Stimulated activated CD4-positive, alpha-beta T cell treated with anti-CD3 and anti-CD28 coated beads, TNF-alpha, amount 100 ng/mL, for 48 hours (primary cell): ENCODE measurements at places on chromosomes 3 and 15.

- no peak for DNase-seq
Observed at GRCh38 chr3:147360051-147360439, 46.3 kb downstream of the ZIC4 start.

DNA sequence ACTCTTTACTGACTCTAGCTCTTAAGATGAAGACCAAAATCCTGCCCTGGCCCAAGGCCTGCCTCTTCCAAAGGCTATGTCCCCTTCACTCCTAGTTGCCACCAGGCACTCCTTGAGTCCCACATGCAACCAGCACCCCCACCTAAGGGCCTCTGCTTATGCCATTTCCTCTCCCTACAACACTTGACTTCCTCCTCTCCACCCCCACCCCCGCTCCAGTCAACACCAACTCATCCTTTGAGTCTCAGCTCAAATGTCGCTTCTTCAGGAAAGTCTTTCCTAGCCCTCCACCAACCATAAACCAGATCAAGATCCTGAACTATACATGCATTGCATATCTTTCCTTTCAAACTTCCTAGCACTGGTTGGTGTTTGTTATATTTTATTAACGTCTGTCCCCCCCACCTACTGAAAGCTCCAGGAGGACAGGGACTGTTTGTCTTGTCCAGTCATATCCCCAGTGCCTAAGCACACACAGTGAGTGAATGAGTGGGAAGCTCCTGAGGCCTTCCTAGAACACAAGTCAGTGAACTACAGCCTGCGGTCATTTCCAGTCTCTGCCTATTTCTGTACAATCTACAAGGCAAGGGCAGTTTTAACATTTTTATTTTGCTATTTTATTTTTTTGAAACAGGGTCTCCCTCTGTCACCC lies 7.3 kb downstream of the TBC1D2B start:
- no peak for DNase-seq

DNA sequence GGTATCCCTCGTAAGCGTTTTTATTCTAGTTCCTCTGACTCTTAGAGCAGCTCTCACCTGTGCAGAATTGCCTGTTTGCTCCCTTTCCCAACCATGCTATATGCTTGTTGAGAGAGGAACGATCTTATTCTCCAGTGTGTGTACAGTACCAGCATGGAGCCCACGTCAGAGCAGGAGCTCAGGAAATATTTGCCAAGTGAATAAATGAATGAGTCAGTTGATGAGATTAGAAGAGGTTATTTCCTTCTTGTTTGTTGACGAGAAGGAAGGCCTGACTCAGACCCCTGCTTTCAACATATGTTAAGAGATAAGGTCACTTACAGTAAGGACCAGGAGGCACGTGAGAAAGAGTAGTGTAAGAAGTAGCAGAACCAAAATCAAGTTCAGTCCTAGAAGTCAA lies 106.3 kb upstream of the ABHD17C start:
- no peak for DNase-seq

GRCh38 chr15:34119291-34119690 lies 17.4 kb downstream of the PGBD4 start:
- DNase-seq = no peak

- no peak for DNase-seq
Observed at GRCh38 chr3:187946163-187946691, 201.0 kb upstream of the BCL6 start.

GRCh38 chr3:193883551-193883950 lies 252.4 kb upstream of the HES1 start:
- DNase-seq = no peak

DNA sequence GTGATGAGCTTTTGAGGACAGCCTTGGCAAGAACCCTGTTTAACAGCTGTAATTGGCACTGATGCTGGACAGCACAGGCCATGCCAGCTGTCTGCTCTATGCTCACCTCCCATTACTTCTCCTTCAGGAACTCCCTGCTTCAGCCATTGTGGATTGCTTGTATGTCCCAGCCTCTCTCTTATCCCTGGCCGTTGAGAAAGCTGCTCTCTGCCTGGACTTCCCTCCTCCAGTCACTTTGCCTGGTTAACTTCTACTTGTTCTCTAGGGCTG lies 444.5 kb downstream of the EPHB1 start:
- DNase-seq = no peak

- DNase-seq = no peak
Observed at GRCh38 chr15:29208352-29208751, 61.3 kb downstream of the NSMCE3 start.

DNA sequence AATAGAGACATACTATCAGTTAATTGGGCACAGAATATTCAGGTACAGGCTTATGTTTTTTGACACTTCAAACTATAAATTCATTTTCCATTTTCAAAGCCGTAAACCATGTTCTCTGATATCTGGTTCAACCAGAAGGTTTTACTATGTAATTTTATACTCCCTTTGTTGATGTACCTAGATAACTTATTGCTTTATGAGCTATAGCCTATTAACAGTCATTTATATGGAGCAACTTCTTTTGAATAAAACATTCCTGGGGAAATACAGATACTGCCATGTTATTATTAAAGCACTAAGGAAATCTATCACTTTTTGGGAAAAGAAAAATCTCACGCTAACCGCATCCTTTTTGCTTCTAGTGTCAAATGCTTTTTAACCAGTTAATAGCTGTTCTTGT lies 505.6 kb downstream of the PYDC2 start:
- no peak for DNase-seq

- no peak for DNase-seq
Observed at GRCh38 chr3:172885704-172886103, 135.2 kb downstream of the ECT2 start.

DNA sequence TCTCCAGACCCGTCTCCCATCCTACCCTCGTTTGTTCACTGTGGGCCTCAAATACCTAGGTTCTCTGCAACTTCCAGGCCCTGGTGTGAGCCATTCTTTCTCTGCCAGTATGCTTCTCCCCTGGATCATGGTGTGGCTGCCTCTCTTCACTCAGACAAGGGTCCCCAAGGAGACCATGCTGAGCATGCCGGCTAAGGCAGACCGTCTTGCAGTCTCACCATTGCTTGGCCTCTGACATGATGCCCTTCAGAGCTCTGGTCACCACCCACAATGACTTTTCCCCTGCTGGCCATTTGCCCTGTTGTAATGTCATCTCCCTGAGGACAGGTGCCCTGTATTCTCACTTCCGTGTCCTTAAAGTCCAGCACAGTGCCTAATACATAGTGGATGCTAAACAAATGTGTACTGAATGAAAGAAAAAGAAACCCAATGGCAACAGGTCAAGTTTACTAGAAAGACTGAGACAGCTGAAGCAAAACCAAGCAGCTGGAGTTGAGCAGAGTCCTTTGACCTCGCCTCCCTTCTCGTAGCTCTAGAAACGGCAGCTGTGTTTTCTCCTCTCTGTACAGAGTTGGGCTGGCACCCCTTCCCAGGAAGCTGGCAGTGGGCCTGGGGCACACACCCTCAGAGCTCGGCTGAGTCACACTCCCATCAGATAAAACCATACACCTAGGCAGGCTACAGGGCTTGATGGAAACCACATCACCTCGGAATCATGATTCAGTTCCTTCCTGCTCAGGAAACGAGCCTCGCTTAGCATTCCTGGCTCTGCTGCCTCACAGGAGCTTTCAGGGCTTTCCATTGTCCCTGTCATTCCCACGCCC lies 8.6 kb downstream of the TLR9 start:
- no peak for DNase-seq

GRCh38 chr3:52429779-52430415 lies 15.0 kb downstream of the SEMA3G start:
- DNase-seq = no peak

DNA sequence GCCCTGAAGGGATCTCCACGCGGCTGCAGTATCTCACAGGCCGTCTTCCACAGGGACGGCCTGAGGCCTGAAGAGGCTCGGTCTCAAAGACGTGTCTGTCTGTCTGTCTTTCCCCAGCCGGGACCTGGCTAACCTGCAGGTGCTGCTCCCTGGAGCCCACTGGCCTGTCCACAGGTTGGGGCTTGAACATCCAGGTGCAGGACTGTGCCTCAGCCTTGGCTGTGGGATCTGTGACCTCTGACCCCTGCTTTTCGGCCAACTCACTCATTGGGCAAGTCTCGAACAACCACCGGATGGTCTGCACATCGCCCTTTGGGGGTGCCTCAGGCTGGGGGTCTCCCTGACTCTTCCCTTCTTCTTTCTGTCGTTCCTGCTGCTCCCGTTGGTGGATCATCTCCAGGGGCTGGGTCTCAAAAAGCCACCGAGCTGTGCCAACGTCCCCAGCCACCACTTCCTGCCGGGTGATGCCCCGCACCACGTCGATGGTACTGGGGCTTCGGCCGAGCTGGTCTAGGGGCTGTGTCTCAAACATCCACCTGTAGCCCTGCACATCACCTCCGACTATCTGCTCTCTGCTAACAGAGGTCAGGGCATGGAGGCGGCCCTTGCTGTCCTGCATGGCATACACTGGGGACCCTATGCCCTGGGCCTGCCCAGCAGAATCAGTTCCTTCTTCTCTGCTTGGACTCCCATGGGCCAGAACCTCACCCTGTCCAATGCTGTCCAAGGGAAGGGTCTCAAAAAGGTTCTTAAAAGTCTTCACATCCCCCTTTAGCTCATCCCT lies 4.8 kb downstream of the XIRP1 start:
- no peak for DNase-seq

DNA sequence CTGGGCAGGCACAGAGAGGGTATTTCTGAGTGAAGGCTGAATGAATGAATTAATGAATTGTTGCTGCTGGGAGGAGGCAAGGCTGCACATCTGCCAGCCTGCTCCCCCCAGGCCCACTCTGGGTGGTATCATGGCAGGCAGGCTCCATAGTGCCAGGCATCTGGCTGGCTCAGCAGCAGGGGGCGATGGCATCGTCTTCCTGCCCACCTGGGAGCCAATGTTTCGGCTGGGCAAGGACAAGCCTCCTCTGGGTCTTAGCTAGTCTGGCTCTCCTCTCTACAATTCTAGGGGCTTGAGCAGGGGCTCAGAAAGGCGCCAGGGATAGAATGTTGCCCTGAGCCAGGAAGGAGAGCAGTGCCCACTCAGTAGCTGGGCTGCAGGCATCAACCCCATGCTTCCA lies 1.7 kb upstream of the TLR9 start:
- no peak for DNase-seq

GRCh38 chr3:21750831-21751391 lies at the start of gene ZNF385D:
Gene ZNF385D (minus strand): TSS chr3:21751210. CDS start chr3:21750916, 294 bp downstream.
- DNase-seq = no peak

- DNase-seq = no peak
Observed at GRCh38 chr3:134453631-134454030, 32.2 kb downstream of the ANAPC13 start.

DNA sequence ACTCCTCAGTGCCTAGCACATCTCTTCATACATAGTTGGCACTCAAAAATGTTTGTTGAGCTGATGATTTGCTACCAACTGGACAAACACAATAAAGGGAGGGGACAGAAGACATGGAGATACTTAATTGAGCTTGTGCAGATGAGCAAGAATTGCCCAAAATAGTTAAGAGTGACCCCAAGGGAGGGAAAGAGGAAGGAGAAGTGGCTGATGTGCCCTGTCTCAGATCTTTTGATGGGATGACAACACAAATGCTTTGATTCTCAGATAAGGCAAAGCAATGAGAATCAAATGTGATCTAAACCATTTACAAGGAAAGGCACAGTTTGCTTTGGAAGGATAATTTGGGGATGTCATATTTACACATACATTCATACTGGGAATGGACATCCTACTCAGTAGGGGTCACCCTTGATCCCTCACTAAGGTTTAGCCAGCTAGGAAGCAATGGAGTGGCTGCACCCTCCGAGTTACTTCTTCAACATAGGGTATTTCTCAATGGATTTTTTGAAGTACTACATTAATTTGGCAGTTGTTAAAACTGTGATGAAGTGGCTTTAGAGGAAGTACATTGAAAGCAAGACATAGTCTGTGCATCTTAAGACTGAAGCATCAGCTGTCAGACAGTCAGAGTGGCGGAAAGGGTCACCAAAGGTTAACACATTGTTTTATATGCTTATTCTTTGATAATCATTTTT lies 21.9 kb upstream of the SSR3 start:
- DNase-seq = no peak

DNA sequence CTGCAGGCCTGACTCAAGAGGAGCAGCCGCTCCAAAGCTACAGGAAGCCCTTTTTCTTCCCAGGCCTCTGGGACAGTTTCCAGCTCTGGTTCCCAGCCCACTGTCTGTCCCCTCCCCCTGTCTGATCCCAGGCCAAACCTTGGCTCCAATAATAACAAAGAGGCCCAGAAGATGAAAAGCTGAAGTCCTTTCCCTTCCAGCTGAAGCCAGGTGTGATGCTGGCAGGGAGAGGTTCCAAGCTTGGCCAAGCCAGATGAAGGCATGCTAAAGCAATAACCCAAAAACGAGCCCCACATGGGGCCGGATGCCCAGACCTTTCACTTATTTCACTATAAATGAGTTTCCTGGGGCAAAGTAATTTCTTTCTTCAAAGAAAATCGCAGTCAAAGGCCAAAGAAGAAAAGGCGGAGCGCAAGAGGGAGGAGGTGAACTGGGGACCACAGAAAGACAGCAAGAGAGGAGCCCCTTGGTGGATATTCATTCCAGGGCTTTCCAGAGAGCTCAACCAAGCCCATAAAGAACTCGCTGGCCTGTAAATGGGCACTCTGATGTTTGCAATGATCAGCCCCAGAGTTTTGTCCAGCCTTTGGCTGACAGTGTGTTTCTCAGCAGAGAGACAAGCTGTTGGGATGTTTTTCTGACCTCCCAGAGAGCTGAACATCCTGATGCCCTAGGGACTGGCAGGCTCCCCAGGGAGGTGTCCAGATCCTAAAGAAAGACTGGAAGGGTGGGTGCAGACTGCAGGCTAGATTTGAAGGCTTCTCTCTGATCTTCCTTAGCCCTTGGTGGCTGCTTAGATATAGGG lies 157.6 kb downstream of the UACA start:
- no peak for DNase-seq

DNA sequence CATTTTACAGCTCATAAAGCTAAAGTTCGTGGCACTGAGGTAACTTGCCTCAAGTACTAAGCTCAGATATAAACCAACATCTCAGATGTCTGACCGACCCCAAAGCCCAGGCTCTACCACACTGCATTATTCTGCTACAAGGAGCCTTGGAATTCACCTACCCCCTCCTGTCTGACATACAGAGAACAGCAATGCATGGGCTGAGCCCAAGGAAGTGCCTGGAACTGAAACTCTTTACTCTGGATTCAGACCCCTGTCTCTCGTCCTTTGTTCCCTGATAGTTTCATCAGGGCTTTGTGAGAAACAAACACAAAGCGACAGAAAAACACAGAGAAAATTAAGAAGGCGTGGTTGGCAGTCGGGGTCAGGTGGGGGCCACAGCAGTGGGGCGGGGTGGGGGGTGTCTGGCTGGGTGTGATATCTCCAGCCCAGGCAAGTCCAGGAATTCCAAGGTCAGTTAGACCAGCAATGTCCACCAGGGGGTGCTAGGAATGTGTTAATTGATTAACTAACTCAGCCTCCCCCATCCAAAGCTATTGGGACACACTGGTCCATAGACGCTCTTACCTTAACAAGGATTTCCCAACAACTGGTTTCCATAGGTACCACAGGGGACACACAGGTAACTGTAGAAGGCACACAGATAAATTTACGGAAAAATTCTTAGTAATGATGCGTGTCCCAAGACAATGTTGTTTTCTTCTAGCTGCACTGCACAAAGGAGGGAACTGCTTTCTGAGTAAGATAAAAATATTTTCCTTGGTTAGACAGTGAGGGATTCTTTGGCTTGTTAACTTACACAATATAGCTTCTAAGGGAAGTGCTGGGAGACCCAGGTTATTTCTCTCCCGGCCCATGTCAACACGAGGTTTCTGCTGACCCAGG lies 18.8 kb upstream of the SSUH2 start:
- DNase-seq = peak; percentile 7
